ENCODE measurements at places on chromosomes 13 and 19.

- DNase-seq, result no peak
Measured at GRCh38 chr13:94569615-94570014, 26.3 kb downstream of the TGDS start.

DNA sequence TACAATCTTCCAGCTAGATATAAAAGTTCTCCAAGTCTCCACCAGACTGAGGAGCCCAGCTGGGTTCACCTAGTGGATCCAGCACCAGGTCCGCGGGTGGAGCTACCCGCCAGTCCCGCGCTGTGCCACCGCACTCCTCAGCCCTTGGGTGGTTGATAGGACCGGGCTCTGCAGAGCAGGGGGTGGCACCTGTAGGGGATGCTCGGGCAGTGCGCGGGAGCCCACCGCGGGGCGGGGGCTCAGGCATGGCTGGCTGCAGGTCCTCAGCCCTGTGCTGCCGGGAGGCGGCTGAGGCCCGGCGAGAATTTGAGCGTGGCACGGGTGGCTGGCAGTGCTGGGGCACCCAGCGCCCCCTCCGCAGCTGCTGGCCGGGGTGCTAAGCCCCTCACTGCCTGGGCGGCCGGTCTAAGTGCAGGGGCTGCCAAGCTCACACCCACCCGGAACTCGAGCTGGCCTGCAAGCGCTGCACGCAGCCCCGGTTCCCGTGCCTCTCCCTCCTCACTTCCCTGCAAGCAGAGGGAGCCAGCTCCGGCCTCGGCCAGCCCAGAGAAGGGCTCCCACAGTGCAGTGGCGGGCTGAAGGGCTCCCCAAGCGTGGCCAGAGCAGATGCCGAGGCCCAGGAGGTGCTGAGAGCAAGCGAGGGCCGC, 542.8 kb upstream of the PCDH9 start:
- no peak for DNase-seq

GRCh38 chr13:52173373-52173772, 14.0 kb upstream of the NEK3 start:
- no peak for DNase-seq

DNA sequence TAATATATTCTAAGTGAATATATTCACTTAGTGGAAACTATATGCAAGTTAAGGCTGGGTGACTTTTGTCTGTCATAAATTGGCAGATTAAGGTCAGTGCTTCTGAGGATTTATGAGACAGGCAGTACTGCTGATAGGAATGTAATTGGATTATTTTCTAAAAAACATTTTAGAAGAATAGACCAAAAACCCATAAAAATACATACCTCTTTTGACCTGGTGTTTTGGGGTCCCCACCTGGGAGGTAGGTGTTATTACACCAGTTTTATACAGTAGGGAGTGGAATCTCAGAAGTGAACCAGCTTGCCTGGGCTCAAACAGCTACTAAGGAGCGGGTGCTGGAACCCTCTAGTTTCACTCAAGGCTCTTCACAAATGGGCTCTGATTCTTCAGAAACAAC, 25.3 kb downstream of the COG3 start:
- no peak for DNase-seq

- DNase-seq, result no peak
Measured at GRCh38 chr13:29318741-29319140, 276.7 kb downstream of the SLC7A1 start.

GRCh38 chr13:26075498-26075897, 23.7 kb upstream of the SHISA2 start:
- no peak for DNase-seq

GRCh38 chr13:101492251-101492910, 39.9 kb downstream of the ITGBL1 start:
- no peak for DNase-seq

Measured in activated effector memory CD4-positive, alpha-beta T cell treated with Interleukin-2 at 50 U/mL for 16 hours (primary cell).